ENCODE measurements at places on chromosomes 1 and 21.

- DNase-seq, result peak; percentile 43
These were observed 6.7 kb downstream of the PIK3CD start for GRCh38 chr1:9658199-9658598.

GRCh38 chr1:41955461-41956159 lies 36.9 kb upstream of the HIVEP3 start:
- peak; percentile 58 for DNase-seq

GRCh38 chr1:27614625-27615344 lies 10.8 kb upstream of the AHDC1 start:
- no peak for DNase-seq

GRCh38 chr1:63867429-63868176 lies 93.8 kb downstream of the ROR1 start:
- no peak for DNase-seq

DNA sequence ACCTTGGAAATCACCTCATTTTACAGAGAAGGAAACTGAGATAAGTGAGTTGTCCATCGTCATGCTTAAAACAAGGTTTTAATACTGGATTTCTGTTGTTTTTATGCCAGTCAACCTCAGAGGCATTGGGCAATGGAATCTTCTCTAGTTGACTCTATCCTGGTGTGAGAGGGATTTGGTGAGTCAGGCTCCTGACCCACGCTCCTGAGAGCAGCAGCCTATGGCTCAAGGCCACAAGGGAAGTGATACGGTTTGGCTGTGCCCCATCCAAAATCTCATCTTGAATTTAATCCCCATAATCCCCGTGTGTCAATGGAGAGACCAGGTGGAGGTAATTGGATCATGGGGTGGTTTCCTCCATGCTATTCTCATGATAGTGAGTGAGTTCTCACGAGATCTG lies 90.1 kb downstream of the TLR5 start:
- DNase-seq, result no peak

- DNase-seq, result peak; percentile 77
These were observed 1.2 kb downstream of the SARS1 start for GRCh38 chr1:109214695-109215623.

DNA sequence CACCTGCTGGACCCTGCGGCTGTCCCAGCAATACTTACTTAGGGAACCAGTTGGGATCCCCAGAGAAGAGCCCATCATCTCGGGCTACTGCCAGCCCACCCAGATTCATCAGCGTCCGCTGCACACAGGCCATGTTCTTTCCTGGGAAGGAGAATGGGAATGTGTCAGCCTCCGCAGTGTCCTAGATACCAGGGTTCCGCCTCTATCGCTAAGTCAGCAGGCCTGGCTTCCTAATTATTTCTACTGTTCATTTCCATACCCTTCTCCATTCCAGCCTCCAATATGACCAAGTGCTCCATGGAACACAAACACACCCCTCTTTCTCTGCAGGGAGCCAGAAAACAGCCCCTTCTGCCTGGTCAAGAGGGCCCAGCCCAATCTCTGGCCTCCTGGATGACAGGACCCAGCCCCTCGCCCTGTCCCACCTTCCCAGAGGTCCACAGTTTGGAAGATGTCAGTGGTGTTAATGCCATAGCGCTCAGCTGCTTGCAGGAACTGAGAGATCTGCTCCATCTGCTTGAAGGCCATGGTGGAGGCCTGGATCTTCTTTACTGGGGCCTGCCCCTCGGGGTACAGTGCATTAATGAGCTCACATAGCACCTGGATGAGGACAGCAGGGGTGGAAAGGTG lies 6.0 kb downstream of the TAGLN2 start:
- no peak for DNase-seq

GRCh38 chr1:105785021-105785420 lies 1271.5 kb upstream of the PRMT6 start:
- DNase-seq, result no peak

DNA sequence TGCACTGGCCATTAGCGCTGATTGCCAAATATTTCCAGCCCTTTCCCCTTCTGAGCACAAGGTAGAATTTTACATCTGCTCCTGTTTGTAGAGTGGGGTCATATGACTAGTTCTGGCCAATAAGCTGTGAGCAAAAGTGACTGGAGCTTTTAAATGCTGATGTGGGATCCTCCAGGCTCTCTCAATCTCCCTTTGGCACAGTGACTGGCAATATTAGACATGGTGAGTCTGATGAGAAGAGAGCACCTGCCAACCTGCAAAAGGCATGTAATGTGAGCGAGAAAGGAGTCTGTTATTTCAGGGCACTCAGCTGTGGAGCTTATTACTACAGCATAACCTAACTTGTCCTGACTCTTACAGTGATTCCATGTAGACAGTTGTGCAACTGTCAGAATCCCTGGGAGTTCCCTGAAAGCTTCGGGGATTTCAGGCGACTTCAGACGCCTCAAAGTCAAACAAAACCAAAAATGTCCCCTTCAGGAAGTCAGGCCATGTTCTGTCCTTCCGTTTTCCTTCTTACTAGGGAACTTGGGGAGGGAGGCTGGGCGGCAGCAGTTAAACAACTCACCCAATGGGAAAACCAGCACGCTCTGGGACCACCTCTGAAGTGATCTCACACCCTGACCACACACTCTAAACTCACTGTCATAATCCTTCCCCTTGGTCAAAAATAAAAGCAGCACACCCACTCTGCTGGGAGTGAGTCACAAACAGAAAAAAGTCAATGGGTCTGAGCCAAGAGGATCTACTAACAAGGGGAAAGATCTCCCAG lies 3.6 kb upstream of the RASSF5 start:
- peak; percentile 100 for DNase-seq

DNA sequence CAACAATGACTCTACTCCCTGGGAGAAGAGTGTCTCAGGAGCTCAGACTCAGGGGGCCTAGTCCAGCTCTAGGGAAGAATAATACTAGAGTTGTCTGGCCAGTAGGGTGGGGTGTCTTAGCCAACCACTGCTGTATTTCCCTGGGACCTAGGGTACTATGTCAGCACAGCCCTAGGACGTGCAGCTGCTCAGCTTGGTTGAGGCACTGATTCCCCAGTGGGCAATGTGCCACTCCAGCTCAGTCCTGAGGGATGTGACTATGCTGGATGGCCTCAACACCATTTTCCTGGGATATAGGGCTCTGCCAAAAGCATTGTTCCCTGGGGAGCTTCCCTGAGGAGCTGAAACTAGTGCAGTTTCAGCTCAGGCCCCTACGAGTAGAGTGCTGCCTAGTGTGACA lies 47.4 kb downstream of the TNN start:
- no peak for DNase-seq

DNA sequence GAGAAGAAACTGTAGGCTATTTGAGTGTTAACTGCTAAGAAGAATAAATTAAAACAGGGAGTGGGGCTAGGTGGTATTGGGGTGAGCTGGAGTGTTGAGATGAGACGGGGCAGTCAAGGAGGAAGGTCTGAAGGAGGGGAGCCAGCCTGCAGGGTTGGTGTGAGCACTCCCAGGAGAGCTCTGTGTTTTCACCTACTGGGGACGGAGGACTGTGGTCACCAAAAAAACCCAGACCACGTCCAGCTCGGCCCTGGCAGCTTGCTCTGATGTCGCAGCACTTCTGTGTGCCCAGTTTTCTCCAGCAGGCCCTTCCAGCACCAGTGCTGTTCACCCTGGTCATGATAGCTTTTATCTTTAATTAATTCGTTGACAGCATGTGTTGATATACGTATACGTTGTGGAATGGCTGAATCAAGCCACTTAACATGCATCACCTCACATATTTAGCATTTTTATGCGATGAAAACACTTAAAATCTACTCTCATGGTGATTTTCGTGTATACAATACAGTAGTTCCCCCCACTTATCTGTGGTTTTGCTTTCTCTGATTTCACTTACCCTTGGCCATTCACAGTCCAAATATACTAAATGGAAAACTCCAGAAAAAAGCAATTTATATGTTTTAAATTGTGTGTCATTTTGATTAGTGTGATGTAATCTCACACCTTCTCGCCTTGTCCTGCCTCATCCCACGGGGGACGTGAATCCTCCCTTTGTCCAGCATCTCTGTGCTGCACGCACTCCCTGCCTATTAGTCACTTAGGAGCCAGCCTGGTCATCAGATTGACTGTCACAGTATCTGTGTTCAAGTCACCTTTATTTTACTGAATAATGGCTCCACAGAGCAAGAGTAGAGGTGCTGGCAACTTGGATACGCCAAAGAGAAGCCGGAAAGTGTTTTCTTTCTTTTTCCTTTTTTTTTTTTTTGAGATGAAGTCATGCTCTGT lies 12.3 kb downstream of the FAM3B start:
- no peak for DNase-seq

DNA sequence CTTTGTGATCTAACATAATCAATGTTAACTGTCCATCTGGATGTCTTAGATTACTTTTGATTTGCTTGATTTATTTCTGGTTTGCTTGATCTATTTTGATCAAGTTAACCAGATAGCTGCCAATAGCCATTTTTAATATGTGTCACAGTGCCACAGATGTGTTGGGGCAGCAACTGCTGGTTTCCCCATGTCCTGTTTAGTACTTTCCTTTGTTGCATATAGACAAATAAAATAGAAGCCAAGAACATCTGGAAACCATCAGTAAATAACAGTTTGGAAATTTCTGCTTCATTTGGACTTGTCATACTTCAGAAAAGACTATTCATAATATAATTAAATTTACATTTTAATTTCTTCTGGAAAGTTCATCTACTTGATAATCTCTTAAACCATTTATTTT lies 145.6 kb upstream of the C21orf91 start:
- no peak for DNase-seq

DNA sequence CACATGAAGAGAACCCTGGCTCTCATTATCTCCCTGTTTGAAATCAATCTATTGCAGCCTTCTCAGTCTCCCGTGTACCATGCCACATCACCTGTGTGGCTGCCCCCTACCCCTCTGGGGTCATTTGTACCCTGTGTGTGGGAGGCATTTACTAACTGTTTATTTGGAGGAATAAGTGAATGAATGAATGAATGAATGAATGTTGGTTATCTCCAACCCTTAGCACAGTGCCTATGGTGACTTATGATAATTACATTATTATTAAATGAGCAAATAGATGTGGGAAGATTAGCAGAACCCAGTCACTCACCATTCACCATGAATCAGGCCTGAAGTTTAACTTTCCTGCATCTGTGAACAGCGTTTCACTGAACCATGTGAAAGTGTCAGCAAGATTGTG lies 560.8 kb downstream of the MATN1 start:
- DNase-seq, result no peak

GRCh38 chr1:24964811-24965570 lies 34.9 kb upstream of the RUNX3 start:
- DNase-seq, result peak; percentile 72

DNA sequence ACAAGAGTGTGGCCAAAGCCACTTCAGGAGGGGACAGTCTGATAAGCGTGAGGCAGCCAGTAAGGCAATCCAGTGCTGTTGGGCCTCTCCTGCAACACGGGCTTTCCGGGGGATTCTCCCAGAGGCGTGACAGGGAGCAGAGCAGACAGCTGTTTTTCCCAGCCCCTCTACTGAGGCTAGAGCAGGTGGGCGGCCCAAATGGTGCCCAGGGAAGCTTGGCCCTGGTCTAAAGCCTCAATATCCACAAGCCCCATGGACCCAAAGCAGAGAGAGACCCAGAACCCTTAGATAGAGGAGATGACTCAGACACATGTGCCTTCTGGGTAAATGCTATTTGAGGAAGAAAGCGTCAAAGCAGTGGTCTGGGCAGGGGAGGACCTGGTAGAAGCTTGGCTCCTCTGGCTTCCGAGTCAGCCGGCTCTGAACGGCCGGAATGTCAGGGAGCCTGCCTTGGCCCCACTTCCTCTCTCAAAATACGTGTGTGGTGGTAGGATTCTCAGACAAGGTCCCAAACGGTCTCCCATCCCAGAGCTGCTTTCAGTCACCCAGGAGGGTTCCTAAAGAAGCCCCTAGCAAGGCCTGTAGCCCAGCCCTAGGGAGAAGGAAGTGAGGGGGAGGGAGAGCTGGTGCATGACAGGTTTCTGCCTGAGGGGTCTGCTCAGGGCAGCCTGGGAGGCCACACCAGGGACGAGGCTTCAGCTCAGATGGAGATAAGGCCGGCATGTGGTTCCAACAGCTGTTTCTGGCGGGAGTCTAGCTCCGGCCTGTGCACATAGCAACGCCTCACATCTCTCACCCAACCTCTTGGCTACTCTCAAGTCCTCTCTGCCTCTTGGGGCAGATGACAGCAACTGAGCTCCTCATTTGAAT lies 28.8 kb downstream of the PIK3C2B start:
- DNase-seq, result peak; percentile 83

DNA sequence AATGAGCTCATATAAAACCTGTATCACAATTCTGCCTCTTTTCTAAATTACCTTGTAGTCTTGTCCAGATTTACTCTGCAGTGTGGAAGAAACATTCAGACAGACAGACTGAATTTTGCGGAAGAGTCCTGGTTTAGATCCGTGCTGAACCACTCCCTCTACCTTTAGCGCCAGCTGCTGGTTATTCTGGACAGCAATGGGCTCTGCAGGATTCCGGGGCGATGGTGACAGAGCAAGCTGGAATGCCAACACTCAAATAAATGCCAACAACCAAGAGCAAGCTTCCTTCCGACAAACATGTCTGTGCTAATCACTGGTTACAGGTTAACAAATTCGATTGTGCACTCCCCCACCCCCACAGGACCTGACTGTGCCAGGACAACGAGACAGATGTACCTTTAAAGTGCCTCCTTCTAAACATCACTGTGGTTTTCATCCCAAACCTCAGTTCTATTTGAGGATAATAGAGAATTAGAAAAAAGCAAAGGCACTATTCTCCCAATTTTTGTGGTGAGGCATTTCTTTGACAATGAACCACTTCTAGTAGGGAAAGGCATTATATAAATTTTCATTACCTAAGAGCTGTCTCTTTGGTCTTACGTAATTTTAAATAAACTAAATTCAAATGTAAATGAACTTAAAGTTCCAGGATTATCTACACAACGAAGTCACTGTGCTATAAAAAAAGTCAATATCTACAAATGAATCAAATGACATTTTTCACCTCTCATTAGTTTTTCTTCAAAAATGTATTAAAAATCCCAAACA lies 90.4 kb downstream of the INTS7 start:
- no peak for DNase-seq

GRCh38 chr1:209398313-209398991 lies 185.1 kb upstream of the CAMK1G start:
- peak; percentile 60 for DNase-seq

DNA sequence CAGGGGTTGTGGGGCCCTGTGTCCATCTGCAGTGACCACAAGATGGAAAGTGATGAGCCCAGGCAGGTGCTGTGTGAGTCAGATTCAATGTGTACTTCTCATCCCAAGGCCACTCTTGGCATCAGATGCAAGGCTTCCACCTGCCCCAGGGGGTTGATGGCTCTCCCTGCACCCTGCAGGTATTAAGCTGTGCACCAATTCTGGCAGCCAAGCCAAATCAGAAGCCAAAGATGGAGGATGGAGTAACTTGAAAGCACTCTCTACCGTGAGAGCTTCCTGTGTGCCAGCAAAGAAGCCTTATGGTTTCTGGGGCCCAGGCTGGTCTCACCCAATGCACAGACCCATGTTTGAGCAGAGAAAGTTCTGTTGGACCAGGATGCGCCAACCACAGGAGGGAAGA lies 44.3 kb upstream of the TENT5C start:
- DNase-seq, result no peak

All from suppressor macrophage treated with lipopolysaccharide for 1 hour (primary cell).